Fibroblast of lung (primary cell): ENCODE measurements at places on chromosomes 7 and 10. TPM values are rescaled to one million over a fixed set of nuclear protein-coding genes. Genes with fewer than 3 reads are reported as not detected.

Gene CCDC172
- polyA plus RNA-seq: not detected in 2 replicates

GRCh38 chr7:47501406-47501805 lies 80.5 kb downstream of the TNS3 start:
- no peak overlapping the region for H3K4me3 ChIP-seq
- H3K36me3 ChIP-seq: peaks cover 12% of the 10 kb centered on the region
- H3K27me3 ChIP-seq: no peaks in the 10 kb centered on the region
- DNase-seq: peak; percentile 94
- H3K27ac ChIP-seq: peak overlapping the region; percentile 49

Gene VWA2
- 0.03 and 0.11 TPM in 2 replicates for polyA plus RNA-seq

- H3K27me3 ChIP-seq: peaks cover 3% of the 10 kb centered on the region
- no peak overlapping the region for H3K4me3 ChIP-seq
- no peaks in the 10 kb centered on the region for H3K36me3 ChIP-seq
- H3K27ac ChIP-seq: no peak overlapping the region
- H3K4me1 ChIP-seq: peaks cover 7% of the 10 kb centered on the region
- no peak for DNase-seq
Observed at GRCh38 chr10:71726580-71727104, 7.1 kb upstream of the C10orf105 start.

Gene SAMD8
- 20.9 and 32.5 TPM in 2 replicates for polyA plus RNA-seq

DNA sequence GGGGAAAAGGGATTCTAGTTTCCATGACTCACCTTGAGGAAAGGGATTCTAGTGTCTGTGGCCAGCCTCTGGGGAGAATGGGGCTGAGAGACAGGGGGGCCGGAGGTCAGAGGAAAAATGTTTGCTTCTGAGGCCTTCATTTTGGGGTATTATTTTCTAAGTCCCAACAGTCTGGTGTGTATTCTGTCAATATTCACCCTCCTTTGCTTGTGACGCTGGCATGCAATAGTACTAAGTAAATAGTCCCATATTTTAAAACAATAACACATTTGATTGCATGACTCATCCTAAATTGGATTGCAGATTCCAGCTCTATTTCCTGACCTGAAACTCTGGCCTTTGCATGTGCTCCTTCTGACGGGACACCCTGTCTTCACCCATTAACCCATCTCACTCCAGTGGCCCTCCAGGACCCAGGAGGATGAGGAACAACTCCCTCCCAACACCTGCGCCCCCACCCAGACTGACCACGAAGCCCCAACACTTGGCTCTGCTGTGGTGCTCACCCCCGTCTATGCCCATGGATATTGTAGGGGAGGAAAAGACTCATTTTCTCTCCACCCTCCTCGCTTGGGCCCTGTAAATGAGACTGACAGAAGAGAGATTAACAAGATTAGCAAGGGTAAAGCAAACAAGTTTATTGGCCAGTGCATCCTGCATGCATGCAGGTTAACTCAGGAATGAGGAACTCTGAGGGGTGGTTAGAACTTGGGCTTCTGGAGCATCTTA lies 495.6 kb upstream of the KLF6 start:
- H3K36me3 ChIP-seq: no peaks in the 10 kb centered on the region
- peak; percentile 93 for DNase-seq
- no peaks in the 10 kb centered on the region for H3K27me3 ChIP-seq

DNA sequence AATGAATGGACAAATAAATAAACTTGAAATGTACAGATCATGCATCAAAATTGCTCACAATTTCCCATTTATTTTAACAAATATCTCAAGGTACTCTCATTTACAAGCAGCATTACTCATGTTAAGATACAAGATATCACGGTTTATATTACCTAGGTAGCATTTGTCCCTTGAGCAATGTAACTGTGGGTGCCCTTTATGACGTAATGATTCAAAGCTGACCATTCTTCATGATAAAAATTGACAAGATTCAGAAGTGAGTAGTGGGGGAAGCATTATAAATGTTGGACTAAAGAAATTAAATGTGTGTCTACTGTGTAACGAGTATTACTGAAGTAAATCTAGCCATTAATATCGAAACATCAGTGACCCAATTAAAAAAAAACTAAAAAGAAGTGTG lies 68.2 kb upstream of the GRM8 start:
- no peaks in the 10 kb centered on the region for H3K27me3 ChIP-seq
- H3K4me3 ChIP-seq: no peak overlapping the region
- no peaks in the 10 kb centered on the region for H3K36me3 ChIP-seq
- H3K4me1 ChIP-seq: no peaks in the 10 kb centered on the region

- DNase-seq: peak; percentile 81
- peak overlapping the region; percentile 79 for H3K27ac ChIP-seq
- no peaks in the 10 kb centered on the region for H3K36me3 ChIP-seq
- peaks cover 23% of the 10 kb centered on the region for H3K4me1 ChIP-seq
Observed at GRCh38 chr7:537911-538634, 18.4 kb upstream of the PDGFA start.

GRCh38 chr7:542713-543500 lies 23.3 kb upstream of the PDGFA start:
- no peaks in the 10 kb centered on the region for H3K36me3 ChIP-seq
- peak overlapping the region; percentile 65 for H3K27ac ChIP-seq
- peak; percentile 94 for DNase-seq

GRCh38 chr7:2376351-2377154 lies 21.9 kb downstream of the EIF3B start:
- H3K4me1 ChIP-seq: no peaks in the 10 kb centered on the region
- DNase-seq: no peak
- H3K4me3 ChIP-seq: no peak overlapping the region
- peaks cover 56% of the 10 kb centered on the region for H3K36me3 ChIP-seq
- no peak overlapping the region for H3K27ac ChIP-seq
- H3K27me3 ChIP-seq: no peaks in the 10 kb centered on the region

- no peaks in the 10 kb centered on the region for H3K4me1 ChIP-seq
- no peak overlapping the region for H3K4me3 ChIP-seq
- no peak for DNase-seq
- H3K36me3 ChIP-seq: no peaks in the 10 kb centered on the region
- H3K27ac ChIP-seq: no peak overlapping the region
Observed at GRCh38 chr10:67575532-67575931, 120.5 kb downstream of the CTNNA3 start.

Gene CD36
- 7.5 and 102 TPM in 2 replicates for polyA plus RNA-seq

DNA sequence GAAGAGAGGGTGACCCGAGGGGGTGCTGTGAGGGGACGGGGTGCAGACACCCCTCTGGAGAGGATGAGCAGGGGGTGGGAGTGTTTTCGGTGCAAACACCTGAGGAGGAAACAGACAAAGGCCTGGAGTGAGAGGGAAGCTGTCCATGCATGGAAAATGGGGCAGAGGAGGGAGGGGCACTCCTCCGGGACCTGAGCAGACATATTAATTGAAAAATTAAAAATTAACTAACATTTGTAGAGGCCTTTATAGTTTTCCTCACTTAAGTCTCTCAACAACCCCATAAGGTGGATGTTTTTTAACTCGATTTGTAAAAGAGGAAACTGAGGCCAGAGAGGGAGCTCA lies 1.2 kb downstream of the VPS37D start:
- H3K4me3 ChIP-seq: peak overlapping the region; percentile 36
- H3K36me3 ChIP-seq: no peaks in the 10 kb centered on the region
- no peaks in the 10 kb centered on the region for H3K4me1 ChIP-seq

Gene SPDYE1
- polyA plus RNA-seq: not detected in 2 replicates

Gene GRM3
- polyA plus RNA-seq: not detected in 2 replicates

Gene C10orf67
- polyA plus RNA-seq: 0.09 and 0.16 TPM in 2 replicates

DNA sequence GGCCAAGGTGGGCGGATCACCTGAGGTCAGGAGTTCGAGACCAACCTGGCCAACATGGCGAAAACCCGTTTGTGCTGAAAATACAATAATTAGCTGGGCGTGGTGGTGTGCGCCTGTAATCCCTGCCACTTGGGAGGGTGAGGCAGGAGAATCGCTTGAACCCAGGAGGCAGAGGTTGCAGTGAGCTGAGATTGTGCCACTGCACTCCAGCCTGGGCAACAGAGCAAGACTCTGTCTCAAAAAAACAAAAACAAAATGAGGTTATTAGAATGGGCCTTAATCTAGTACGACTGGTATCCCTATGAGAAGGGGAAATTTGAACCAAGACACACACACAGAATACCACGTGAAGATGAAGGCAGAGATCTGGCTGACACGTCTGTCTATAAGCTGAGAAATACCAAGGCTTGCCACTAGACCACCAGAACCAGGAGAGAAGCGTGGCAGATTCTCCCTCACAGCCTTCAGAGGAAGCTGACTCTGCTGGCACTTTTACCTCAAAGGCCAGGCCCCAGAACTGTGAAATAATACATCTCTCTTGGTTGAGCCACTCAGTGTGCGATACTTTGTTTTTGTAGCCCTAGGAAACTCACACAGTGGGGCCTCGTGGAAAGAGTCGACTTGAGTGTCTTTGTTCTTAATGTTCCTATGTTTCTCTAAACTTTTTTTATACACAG lies 59.6 kb downstream of the TMEM209 start:
- no peak overlapping the region for H3K4me3 ChIP-seq
- H3K36me3 ChIP-seq: no peaks in the 10 kb centered on the region
- no peaks in the 10 kb centered on the region for H3K27me3 ChIP-seq

Gene CAV1
- polyA plus RNA-seq: 1,245 and 1,327 TPM in 2 replicates

GRCh38 chr10:54368984-54369383 lies 432.0 kb downstream of the PCDH15 start:
- H3K36me3 ChIP-seq: no peaks in the 10 kb centered on the region
- H3K27me3 ChIP-seq: no peaks in the 10 kb centered on the region
- H3K4me1 ChIP-seq: no peaks in the 10 kb centered on the region
- no peak for DNase-seq

Gene C10orf53
- polyA plus RNA-seq: not detected in 2 replicates

Gene ZNF488
- 0.07 TPM in 2 replicates for polyA plus RNA-seq

Gene KIAA1217
- polyA plus RNA-seq: 0.92 and 2.5 TPM in 2 replicates

Gene GSTO2
- polyA plus RNA-seq: 2.9 and 5.9 TPM in 2 replicates

DNA sequence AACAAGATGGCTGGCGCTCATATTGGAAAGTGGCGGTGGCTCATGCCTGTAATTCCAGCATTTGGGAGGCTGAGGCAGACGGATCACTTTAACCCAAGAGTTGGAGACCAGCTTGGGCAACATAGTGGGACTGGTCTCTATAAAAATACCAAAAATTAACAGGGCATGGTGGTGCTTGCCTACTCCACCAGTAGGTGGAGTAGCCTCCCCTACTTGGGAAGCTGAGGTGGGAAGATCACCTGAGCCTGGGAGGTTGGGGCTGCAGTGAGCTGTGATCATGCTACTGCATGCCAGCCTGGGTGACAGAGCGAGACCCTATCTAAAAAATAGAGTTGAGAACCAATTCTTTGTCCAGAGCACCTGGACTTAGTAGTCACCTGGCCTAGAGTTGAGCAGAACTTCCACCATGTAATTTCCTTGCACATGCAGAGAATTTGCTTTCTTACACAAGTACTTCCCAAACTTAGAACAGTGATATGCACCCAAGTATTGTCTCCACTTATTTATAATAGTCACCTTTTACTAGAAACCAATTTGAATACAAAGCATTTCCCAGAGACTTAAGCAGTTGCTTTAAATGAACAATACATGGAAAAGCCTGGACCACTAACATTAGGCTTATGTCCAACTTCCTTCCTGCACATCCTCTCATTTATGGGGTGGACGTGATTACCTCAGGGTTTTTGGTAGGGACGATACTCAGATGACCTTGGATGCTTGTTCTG lies 15.9 kb downstream of the LAMB4 start:
- H3K4me3 ChIP-seq: no peak overlapping the region
- H3K27ac ChIP-seq: no peak overlapping the region
- no peaks in the 10 kb centered on the region for H3K36me3 ChIP-seq
- H3K27me3 ChIP-seq: no peaks in the 10 kb centered on the region

Gene GPR15LG
- polyA plus RNA-seq: not detected in 2 replicates

GRCh38 chr10:120459185-120459584 lies 2.2 kb downstream of the PLPP4 start:
- no peaks in the 10 kb centered on the region for H3K27me3 ChIP-seq
- H3K36me3 ChIP-seq: no peaks in the 10 kb centered on the region
- no peak overlapping the region for H3K4me3 ChIP-seq
- DNase-seq: peak; percentile 32

DNA sequence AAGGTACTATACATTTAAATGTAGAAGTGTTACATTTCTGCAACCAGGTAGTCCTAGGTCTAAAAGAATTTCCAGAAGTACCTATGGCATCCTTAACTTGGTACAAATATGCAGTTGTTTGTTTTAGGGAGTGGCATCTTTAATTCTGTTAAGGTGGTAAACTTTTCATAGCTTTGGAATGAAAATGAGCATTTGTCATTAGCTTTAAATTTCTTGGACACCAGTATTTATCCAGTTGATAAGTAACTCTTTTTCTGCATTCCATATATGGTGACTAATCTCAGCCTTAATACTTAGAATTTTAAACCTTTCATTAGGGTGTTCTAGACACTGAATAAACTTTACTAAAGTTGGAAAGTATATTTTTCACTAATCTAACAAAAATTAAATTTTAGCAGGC lies 10.8 kb downstream of the SLF2 start:
- no peak overlapping the region for H3K27ac ChIP-seq
- DNase-seq: peak; percentile 54
- H3K4me3 ChIP-seq: no peak overlapping the region
- H3K36me3 ChIP-seq: peaks cover 8% of the 10 kb centered on the region
- no peaks in the 10 kb centered on the region for H3K27me3 ChIP-seq

GRCh38 chr10:62626079-62626478 lies 178.4 kb upstream of the ADO start:
- H3K4me1 ChIP-seq: peaks cover 15% of the 10 kb centered on the region
- H3K36me3 ChIP-seq: no peaks in the 10 kb centered on the region
- no peak overlapping the region for H3K4me3 ChIP-seq
- H3K27ac ChIP-seq: no peak overlapping the region
- DNase-seq: no peak
- H3K27me3 ChIP-seq: no peaks in the 10 kb centered on the region

Gene GNAI1
- polyA plus RNA-seq: 47.8 and 81.8 TPM in 2 replicates
